ENCODE measurements at places on chromosomes 7 and 10.
A peak's percentile ranks its signal among the peaks of the same experiment; 100 is the strongest.

DNA sequence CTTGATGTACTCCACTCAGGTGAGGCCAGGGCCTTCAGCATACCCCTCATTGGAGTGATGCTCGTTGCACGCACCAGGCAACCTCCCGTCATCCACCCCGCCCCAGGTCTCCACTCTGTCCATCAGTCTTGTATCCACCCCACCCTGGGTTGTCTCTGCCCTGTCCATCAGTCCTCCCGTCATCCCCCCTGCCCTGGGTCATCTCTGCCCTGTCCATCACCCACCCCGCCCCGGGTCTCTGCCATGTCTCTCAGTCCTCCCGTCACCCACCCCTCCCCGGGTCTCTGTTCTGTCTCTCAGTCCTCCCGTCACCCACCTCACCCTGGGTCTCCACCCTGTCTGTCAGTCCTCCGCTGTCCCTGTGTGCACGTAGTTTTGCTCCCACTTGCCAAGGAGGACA lies 59.9 kb downstream of the WDR37 start:
- no peak for DNase-seq

DNA sequence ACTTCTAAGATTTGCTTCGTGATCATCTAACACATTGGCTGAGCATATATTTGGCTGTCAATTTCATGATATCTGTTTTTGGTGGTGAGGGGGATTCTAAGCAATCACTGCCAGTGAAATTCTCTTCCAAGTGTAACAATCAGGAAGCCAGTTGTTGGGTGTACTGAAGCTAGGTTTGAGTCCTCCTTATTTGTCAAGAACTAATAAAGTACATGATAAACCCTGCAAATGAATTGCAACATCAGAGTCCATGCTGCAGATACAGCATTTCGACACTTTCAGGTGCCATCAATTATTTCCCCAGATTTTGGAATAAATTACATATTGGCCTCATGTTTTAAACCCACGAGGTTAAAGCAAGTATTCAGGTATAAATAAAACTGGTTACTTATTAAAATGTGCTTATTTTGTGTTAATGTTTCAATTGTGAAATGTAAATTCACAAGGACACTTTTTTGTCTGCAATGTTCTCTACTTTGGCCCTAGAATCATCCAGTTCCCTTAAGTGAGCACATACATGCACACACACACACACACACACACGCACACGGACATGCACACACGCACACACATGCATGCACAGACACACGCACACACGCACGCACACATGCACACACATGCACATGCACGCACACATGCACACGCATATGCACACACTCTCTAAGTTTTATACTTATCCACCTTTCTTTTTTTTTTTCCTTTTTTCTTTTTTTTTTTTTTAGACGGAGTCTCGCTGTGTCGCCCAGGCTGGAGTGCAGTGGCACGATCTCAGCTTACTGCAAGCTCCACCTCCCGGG lies 510.2 kb upstream of the KLF6 start:
- DNase-seq: no peak

DNA sequence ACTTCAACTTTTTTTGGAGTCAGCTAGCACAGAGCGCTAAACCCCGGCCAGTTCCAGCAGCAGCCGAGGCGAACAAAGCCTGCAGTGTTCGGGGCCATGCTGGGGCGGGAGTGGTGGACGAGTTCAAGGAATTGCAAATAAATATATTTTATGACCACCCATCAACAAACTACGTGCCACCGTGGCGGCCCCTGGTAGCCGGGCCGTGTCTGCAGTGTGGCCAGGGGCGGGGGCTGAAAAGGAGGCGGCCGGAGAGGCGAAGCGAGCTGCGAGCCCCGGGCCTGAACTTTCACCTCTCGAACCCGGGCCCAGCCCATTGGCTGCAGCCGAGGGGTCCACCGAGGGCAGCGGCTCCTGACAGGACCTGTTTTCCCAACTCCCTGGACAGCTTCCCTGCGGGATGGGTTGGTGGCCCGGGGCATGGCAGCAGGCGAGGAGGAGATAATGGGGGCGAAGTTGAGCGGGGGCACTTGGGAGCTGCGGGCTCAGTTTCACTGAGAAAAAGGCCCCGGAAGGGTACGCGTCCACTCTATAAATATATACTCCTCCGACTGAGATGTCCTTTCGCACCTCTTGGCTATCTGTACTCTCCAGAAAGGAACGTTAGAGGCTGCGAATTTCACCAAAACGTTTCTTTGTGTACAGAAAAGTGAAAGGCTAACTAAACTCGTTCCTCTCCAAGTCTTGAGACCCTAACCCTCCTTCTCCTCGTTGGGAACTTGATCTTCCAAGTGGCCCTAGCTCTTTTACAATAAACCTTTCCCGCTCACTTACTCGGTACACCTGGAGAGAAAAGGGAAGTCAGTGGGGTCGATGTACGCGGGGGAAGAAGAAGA lies 164.6 kb upstream of the PPP1R3A start:
- no peak for DNase-seq

GRCh38 chr7:150780292-150780691 lies 19.9 kb downstream of the TMEM176B start:
- no peak for DNase-seq

DNA sequence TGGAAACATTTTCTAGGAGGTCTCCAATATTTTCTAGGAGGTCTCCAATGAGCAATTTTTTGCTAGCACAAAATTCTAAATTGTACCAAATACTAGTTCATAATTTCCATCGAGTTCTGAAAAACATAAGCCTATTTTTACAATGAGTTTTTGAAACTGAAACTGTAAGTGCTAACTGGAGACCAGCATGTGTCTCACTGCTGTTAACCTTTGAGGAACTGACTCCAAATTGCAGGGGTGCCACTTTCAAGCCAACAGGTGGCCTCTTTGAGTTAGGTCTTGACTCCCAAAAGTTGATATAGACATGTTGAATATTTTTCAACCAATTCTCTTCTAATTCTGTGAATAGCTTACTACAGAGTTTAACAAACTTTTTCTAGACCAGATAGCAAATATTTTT lies 58.8 kb downstream of the CAV1 start:
- no peak for DNase-seq

DNA sequence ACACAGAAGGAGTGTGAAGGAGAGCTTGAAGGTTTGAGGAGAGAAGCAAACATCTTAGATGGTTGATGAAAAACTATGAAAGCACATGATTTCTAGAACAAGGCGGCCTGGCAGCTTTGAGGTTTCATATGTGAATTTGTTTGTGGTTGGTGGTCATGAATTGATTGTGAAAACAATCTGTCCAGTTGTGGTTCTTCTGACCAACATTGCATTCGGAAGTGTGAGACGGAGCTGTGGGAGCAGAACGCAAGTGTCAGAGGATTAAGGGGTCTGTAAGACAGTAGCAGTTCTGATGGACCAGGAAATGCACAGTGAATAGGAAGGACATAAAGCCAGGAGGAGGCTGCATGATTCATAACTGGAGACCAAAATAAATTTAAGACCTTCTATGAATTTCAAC lies 594.6 kb downstream of the NXPH1 start:
- DNase-seq: no peak

DNA sequence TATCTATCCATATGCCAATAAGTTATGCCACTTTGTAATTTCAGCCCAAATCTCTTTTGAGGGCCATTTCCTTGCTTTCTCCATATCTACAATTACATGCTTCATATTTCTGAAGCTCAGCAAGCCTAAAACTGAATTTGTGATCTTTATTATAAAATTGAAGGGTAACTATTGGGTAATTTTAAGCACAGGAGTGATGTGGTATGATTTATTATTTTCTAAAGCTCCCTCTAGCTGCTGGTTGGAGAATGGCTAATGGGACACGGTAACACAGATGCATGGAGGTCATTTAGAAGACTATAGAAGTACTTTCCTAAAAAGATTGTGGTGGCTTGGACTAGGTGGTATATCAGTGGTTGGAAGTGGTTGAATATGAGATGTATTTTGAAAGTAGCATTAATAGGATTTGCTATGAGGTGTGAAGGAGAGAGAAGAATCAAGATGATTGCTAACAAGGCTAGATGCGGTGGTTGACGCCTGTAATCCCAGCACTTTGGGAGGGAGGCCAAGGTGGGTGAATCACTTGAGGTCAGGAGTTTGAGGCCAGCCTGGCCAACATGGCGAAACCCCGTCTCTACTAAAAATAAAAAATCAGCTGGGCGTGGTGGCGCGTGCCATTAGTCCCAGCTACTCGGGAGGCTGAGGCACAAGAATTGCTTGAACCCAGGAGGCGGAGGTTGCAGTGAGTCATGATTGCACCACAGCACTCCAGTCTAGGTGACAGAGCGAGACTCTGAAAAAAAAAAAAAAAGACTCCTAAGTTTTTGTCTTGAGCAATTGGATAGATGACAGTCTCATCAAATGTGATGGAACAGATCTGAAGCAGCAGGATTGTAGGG lies 13.9 kb downstream of the KLHDC10 start:
- peak; percentile 30 for DNase-seq
